Skeletal muscle cell (primary cell): ENCODE measurements at places on chromosomes 1 and 21.

GRCh38 chr1:8474369-8474768 lies 156.5 kb downstream of the SLC45A1 start:
- DNase-seq, result no peak

DNA sequence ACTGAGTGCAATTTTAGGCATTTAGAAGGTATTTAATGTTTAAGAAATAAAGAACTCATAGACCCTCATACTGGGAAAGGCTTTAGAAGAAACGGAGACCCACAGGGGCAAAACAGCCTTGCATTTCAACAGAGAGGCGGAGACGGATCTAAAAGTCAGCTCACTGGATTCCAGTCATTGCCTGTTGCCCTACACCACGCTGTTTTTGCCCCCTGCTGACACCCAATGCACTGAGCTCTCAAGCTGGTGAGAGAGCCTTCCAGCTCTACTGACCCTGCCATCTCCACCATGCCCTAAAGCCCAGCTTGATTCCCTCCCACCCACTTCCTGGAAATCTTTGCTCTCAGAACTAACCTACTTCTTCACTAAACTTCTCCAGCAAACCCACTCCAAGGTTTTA lies 7.2 kb upstream of the TRAF3IP3 start:
- no peak for DNase-seq

- peak; percentile 91 for DNase-seq
Observed at GRCh38 chr1:93845538-93846205, 33.3 kb downstream of the DNTTIP2 start.

DNA sequence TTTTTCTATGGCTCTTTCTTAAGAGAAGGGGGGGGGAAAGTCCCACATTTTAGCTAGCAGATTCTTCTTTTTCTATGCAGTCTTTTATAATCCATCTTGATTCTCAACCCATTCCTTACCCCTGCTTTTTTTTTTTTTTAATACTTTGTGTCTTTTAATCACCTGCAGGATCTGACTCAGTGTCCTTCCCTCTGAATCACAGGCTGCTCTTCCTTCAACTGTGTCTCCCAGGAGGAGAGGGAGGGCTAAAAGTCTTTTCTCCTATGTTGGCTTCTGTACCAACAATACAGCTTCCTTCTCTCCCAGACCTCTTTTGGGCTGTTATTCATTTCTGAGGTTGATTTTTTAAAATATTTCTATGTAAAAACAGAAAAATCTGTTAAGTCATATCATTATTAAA lies 686.2 kb downstream of the ADGRL2 start:
- DNase-seq, result no peak

DNA sequence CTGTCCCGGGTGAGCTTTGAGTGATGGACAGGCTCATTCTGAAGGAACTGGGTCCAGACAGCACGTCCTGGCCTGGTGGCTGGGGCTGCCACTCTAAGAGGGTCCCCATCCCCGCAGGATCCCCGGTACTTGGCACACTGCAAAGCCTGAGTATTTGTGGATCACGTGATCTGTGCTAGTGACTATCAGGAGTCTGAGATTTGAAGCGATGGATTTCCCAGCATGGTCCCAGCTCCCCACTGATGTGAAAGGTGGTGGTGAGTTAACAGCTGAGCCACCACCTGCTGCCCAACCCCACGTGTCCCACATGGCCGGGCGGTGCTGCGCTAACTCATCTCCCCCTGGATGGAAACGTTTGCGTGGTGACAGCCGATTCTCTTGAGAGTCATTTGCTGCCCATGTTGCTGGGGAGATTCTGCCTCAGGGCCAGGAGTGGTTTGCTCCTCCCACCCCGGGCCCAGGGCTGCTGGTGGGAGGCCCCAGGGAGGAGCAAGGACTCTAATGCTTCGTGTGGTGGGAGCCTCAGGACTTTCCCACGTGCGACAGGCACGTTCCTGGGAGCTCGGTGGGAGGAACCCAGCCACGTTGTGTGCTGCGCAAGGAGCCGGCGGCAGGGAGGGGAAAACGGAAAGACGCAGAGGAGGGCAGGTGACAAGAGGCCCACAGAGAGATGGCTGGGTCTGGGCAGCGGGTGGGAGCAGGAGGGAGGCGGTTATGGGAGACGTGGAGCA lies 15.1 kb downstream of the FAAP20 start:
- no peak for DNase-seq

- no peak for DNase-seq
Observed at GRCh38 chr1:20123722-20124455, 4.6 kb upstream of the PLA2G2D start.

DNA sequence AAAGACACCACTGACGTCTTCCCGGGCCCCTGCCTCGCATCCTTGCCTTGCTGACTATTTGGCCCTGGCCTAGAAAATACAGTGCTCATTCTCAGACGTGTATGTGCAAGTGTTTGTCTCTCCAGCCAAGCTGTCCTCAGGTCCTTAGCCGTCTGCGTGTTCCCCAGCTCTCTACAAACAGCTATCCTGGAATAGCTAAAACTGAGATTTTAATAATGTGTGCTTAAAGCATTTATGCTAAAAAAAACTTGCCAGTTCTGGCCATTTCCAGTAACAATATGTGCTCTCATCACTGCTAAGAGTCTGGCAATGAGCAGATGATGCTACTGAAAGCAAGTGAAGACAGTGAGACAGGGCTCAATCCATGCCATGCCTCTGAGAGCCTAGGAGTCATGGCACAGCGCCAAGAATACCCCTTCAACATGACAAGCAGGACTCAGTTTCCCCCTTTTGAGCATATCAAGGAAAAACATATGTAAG lies 55.7 kb downstream of the IRF2BP2 start:
- no peak for DNase-seq

DNA sequence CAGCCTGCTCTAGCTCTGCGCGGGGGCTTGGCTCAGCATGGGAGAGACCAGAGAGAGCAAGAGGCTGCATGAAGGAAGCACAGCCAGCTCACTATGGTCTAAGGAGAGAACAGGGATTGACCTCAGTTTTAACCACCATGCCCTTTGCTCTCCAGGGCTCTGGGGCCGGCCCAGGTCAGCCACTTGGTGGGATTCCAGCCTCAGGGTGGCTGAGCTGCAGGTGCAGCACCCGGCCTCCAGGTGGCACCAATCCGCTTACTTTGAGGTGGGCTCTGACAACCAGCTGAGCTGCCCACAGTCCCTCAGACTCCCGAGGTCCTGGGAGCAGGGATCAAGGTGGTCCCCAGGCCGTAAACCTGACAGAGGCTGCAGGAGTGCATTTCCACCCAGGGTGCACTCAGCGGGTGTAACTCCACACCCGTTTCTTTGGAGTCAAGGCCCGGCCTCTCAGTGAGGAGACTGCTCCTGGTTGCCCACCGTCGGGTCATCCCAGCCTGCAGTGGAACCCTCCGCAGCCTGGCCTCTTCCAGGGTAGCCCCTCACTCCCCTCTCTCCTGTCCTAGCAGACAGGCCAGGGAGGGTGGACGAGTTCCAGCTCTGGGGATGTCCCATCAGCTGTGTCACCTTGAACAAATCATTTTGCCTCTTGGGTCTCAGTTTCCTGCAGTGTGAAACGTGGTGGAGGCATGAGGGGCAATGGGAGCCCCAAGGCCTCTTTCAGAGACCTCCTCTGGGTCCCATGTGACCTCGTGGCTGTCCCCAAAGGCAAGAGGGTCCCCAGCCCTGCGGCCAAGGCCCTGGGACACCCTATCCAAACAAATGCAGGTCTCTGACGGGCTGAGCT lies 607 bp upstream of the LGR6 start:
- DNase-seq, result no peak

DNA sequence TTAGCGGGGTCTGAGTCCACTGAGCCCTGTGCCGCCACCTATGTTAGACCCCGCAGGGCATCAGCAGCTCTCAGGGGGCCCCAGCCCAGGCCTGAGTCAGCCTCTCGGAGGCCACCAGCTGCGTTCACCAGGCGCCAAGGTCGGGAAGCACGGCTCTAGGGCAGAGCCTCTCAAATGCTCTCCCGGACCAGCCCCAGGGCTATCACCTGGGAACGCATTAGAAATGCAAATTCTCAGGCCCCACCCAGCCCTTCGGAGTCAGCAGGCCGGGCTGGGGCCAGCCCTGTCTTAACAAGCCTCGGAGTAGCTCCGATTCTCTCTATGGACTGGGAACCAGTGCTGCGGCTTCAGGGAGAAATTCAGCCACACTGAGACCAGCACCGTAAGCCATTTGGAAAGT lies 37.2 kb upstream of the TSPEAR start:
- no peak for DNase-seq

DNA sequence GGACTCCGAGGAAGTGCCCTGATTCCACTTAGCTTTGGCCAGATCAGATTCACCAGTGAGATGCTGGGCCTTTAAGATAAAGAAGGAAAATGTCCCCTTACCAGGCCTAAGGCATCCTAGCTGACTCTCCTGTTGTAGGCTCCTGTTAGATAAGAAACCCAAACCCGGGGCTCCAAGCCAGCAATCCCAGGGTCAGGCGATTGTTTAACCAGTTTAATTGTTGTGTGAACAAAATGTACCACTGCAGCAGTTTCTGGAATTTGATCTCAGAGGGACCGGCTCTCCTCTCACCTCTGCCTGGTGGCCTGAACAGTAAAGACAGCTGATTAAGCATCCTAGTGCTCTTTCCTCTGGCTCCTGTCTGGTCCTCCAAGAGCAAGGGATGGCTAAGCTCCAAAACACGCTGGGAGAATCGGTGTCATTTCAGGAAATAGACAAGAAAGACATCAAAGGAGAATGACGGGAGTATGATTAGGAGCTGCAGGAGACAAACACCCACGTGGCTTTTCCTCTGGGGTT lies 9.3 kb upstream of the KLHDC8A start:
- DNase-seq, result no peak

DNA sequence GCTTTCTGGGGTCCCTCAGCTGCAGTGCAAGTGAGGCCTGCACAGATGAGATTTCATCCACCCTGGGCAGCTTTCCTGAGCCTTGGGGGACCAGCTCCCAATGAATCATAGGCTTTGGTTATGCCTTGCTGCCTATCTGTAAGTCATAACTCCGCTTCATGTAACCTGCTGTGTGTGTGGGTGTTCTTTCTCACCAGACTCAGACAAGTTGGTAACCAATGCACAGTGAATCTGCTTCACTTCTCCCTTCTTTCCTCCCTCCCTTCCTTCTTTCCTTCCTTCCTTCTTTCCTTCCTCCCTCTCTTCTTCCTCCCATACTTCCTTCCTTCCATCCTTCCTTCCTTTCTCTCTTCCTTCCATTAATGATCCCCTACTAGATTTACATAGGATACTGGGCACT lies 34.4 kb upstream of the PSMB2 start:
- DNase-seq, result no peak

- no peak for DNase-seq
Observed at GRCh38 chr1:32250893-32251716, at the start of gene LCK. TSS of gene LCK (plus strand) at chr1:32251265. CDS start at chr1:32274330, 23,065 bp downstream.

DNA sequence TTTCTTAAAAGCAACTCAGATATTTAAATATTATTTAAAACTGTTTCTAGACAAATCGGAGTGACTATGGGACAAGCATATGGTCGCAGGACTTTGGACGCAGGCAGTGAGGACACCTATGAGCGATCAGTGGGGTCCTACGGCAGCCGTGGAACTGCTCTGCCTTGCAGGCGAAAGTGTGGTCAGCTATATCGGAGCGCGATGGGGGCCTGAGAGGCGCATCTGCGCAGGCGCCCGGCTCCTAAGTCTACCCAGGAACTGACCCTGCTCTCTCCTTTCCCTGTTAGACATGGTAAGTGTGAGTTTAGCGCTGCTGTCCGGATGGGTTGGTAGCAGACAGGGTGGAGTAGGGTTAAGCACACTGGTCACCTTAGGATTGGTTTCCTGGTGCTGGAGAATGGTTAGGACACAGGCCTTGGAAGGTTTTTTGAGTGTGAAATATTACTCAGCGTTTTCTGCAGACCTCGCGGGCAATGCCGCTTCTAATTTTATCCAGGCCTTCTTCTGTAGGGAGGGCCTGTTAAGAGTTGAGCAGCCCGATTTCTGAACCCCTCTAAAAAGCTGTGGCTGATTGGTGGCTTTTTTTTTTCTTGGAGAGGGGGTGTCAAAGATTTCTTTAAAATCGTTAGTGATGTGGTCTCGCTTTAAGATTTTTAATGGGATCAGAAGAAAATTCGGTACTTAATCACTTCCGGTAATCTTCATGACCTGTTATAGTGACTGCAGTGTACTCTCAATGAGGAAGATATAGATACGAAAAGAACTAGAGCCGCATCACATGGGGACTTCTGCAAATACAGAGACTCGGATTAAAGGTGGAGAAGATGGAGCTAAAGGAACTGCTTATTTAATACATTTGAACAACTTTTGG lies at the start of gene RABGGTB:
Gene RABGGTB (plus strand): TSS at position 274 of the 871 bp plus-strand sequence. CDS start 16 bp downstream, at position 290.
- peak; percentile 87 for DNase-seq

DNA sequence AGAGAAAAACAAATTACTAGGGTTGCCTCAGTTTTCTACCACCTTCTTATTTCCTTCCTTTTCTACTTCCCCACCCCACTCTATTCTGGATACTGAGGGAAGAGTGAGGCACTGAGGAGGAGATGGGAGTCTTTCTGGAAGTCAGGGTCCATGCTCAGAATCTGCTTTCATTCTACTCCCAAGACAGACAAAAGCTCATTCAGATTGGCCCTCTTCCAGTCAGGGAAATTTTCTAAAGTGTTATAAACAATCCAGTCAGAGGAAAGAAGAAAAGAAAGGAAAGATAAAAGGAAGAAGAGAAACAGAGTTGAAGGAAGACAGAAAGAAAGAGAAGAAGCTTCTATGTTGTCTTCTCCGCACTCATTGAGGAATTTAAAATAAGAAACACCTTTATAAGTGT lies 228.6 kb downstream of the COP1 start:
- peak; percentile 0 for DNase-seq

DNA sequence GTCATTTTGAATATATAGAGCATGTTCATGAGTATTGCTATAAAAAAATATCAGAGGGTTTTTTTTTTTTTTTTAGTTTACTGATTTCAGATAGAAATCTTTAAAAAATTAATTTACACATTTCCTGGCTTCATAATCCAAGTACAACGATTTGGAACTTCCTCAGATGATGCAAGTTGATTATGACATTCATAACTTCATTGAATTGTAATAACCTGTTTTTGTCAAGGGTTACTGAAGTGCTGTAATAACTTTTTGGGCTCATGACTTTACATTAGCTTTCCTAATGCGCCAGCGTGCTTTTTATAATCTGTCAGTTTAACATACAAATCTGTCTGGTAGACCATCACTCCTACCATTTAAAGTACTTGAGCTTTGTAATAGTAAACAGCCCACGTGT lies 81.3 kb downstream of the SASS6 start:
- DNase-seq, result no peak

DNA sequence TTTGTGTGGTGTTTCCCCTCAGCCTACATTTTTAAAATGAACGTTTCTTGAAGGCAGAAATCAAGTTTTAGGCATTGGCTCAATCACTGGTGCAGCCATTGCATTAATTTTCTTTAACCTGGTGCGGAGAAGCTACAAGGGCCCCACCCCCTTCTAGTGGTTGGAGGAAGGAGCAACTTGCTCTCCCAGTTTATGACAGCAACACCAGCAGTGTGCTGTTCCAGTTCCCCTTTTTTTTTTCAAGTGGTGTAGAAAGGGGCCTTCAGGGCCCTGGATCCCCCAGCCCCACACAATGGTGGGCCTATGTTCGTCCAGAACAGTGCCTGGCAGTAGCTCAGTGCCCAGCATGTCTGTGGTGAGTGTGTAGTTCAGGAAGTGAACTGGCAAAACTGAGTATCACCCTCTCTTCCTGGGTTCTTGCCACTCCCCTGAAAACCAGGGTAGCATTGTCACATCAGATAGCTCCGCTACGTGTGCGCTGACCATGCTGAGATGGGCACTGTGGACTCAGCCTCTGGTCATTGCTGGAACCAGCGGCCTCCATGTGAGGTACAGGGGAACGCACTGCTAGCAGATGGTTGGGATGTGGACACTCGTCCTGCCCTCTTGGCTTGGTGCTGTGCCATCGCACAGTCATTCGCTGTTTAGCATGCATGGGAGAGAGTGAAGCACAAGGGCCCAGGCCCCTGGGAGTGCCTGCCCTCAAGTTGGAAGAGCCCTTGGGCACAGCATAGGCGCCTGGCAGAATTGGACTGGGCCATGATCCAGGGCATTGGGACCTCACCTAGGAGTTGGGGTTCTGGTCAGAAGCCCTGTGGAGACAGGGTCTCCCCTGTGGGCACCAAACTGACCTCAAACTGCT lies 7.2 kb downstream of the ARF1 start:
- DNase-seq, result no peak
